NCI-H510A treated with DMSO at 0.1 percent for 48 hours (cell line): ENCODE measurements at places on chromosomes 6 and 20.

DNA sequence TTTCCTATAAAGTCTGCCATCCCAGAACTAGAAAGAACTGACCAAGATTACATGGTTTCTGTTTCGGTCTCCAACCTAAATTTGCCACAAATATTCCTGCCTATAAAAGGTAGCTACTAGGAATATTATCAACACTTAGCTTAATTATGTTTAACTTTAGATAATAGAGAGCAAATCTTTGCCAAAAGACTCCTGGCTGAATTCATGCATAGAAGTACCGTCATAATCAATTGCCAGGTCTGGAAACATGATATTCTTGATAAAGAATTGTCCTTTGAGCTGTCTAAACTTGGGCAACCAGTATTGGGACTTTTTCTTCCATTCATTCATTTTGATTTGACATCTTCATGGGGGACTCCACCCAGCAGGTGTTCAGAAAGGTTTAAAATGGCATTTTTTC, 22.4 kb downstream of the CALHM6 start:
- DNase-seq: no peak

- no peak for DNase-seq
Measured at GRCh38 chr6:31847276-31847978, 15.2 kb downstream of the NEU1 start.

DNA sequence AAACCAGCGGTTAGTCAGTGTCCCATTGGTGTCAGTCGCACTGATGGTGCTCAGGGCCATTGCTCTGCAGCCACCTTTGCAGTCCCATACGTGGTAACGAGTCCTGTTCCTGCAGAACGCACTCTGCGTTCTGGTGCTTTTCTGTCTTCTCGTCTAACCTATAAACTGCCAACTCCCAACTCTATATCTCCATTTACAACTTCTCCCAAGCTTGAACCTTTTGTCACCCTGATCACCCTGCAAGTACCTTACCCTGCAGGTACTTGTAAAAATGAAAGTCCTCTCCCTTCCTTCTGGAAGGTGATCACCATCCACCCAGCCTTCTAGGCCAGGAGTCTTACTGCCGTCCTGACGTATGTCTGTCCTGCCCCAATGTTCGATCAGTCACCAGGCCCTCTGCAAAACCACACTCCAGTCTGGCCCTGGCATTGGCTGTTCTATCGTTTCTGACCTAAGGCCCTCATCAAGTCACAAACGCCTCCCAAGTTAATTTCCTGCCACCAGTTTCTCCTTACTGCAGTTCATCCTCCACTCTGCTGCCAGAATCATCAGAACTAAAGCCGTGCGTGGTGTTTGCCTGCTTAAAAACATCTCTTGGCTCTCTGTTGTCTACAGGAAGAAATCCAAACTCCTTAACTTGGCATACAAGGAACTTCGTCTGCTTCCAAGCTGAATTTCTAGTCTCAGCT, 7.9 kb downstream of the RREB1 start:
- no peak for DNase-seq

GRCh38 chr6:20704325-20705025, 170.2 kb downstream of the CDKAL1 start:
- no peak for DNase-seq

- DNase-seq: no peak
Measured at GRCh38 chr6:139605350-139605749, 230.9 kb upstream of the CITED2 start.

GRCh38 chr20:59743767-59744485, 139.6 kb downstream of the PHACTR3 start:
- DNase-seq: no peak

GRCh38 chr6:25504661-25505060, 147.4 kb upstream of the SCGN start:
- DNase-seq: no peak

DNA sequence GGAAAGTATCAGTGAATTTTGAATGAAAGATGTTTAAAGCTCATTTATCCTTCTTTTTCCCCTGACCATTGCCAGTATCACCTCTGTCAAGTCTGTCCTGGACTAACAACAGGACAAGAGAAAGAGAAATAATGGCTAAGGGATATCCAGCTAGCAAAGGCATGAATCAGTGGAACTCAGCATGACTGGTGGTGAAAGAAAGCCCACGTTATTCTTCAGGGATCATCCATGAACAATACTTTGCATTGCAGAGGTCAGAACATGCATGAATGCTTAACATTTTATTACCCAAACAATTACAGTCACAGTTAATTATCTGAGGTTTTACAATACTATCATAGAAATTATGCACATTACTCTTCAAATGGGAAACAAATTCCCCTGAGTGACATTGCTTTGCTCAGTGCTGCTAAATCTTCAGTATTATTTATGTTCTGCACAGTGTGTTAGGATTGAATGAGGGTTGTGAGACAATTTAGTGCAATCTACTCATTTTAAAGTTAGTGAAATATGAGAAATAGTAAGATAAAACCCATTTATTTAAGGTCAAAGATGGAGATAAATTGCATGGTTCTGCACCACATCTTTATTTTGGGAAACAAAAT, 350.7 kb downstream of the KHDRBS2 start:
- DNase-seq: no peak

DNA sequence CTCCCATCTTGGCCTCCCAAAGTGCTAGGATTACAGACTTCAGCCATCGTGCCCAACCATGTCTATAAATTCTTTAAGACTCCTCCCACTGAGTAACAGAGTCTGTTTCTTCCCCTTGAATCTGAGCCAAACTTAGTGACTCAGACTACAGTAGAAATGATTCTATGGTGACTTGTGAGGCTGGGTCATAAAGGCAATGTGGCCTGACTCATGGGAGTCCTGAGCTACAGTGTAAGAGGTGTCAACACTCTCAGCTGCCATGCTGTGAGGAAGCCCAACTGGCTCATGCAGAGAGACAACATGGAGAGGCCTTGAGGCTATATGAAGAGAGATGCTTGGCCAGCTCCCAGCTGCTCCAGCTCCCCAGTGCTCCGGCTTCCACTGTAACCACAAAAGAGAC, 5.2 kb upstream of the NRSN2 start:
- no peak for DNase-seq

DNA sequence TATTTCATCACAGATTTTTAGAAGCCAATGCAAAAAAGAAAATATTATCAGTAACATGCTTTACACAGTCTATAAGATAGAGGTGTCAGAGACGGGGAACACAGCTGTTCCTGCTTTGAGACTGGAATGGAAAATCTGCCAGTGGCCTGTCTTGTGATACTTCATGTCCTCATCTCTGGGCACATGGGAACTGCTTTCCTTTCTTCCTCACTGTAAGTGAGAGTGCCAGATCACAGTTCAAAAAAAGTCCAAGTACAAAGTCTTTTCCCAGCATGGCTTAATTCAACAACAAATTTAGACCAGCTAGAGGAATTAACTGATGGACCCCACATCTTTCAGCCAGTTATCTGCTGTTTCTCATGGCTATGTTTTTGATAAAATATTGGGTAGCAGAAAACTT, 490.4 kb downstream of the CDKAL1 start:
- DNase-seq: no peak

DNA sequence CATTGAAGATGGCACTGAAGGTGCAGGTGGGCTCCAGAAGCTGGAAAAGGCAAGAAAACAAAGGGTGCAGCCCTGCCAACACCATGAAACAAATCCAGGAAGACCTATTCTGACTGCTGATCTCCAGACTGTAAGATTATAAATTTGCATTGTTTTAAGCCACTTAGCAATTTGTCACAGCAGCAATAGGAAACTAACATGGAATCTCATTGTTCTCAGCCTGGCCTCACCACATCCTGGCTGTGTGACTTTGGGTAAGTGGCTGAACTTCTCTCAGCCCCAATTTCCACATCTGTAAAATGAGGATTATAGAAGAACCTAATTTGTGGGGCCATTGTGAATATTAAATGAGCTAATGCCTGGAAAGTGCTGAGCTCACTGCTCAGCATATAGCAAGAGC, 160.4 kb upstream of the MAFB start:
- no peak for DNase-seq

DNA sequence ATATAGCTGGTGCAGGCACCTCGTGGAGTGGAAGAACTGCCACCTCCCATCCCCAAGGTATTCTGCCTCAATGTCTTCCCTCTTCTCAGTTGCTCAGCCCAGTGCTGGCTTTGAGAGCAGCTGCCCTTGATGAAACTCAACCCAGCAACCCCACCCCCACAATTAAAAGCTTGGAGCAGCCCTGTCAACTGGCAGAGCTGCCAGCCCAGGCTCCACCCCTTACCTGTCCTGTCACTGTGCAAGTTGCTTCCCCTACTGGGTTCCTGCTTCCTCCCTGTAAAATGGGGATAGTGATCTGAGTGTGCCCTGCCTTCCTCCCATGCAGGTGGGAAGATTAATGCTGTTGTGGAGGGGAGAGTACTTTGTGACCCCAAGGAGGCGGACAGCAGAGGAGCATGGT, 4.5 kb downstream of the TMEM63B start:
- DNase-seq: peak; percentile 72

GRCh38 chr6:6942831-6943230, 164.9 kb upstream of the RREB1 start:
- DNase-seq: peak; percentile 45

DNA sequence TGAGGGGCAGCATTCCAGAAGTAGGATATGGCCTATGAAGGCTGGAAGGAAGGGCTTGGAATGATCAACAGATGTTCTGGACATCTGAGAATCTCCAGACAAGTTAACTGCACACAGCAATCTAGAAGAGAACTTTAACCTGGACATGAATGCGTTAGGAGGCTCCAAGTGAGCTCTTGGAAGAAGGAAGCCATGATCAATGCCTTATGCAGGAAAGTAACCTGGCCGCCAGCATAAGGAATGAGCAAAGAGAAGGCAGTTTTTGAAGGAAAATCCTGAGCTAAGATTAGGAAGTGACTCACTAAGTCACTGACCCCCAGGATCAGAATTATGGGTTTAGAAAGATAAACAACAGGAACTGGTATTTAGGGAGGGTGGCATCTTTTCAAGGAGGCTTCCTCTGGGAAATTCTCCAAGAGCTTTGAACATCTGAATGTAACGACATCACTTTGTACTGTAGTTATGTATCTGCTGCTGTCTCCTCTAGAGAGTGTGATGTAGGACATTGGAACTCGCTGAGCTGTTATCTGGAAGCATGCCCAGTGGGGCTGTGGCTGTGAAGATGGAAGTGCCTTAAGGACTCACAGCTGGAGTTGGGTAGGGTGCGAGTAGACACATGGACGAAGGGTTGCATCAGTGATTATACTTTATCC, 236.8 kb downstream of the PACRG start:
- no peak for DNase-seq

GRCh38 chr6:166041277-166041676, 126.4 kb downstream of the TBXT start:
- DNase-seq: no peak
